ENCODE measurements at places on chromosomes 2 and 18.

GRCh38 chr2:241981076-241981700 is 111.7 kb downstream of the RTP5 start:
- DNase-seq = no peak

- no peak for DNase-seq
Observed at GRCh38 chr2:240465268-240465764, 29.9 kb downstream of the GPC1 start.

GRCh38 chr2:75428060-75428459 is 132.7 kb downstream of the EVA1A start:
- DNase-seq = no peak

- DNase-seq = peak; percentile 38
Observed at GRCh38 chr2:196586511-196586991, 53.0 kb upstream of the CCDC150 start.

DNA sequence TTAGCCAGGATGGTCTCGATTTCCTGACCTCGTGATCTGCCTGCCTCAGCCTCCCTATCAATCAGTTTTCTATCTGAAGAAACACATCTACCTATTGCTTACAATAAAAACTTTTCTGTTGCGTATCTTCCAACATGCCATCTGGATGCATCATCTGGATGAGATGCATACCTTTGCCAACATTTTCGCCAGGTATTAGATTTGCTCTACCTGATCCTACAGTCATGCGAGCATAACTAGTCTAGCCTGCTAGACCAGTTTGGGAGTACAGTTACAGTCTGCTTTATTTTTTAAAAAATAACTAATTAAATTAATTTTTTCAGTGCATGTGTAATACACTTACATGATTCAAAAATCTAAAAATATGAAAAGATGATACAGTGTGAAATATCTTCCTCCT is 334.0 kb upstream of the MEX3C start:
- DNase-seq = no peak

GRCh38 chr2:196520605-196521004 is 118.9 kb upstream of the CCDC150 start:
- no peak for DNase-seq

GRCh38 chr2:188659656-188660406 is 314.3 kb upstream of the COL3A1 start:
- DNase-seq = no peak

GRCh38 chr2:132497591-132497990 is 81.0 kb downstream of the GPR39 start:
- no peak for DNase-seq

DNA sequence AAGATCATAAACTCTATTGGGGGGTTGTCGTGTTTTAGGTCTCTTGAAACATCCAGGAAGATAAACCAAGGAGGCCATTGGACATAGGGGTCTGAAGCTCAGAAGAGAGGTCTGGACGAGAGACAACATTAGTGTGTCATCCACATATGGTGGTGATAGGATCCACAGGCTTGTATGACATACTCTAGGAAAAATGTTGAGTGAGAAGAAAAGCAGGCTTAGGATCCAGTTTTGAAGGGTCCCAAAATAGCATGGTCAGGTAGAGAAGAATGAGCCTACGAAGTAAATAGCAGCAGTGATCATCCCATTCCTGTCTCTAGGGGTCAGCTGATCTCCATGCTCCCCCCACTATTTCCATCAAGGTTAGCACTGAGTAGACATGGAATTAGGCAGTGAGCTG is 166.8 kb downstream of the ANKRD30B start:
- no peak for DNase-seq

- peak; percentile 74 for DNase-seq
Observed at GRCh38 chr18:72866901-72867745, 664 bp downstream of the NETO1 start.

DNA sequence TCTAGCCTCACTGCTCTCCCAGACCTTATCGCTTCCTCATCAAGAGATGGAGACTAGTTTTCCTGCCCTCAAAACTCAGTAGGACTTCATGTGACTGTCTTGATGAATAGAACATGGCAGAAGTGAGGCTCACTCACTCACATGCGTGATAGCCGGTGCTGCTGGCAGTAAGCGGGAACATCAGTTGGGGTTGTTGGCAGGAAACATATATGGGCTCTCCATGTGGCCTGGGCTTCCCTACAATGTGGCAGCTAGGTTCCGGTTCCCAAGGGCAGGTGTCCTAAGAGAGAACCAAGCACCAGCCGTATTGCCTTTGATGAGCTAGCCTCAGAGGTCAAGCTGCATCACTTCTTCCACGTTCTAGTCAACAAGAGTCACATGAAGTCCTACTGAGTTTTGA is 15.2 kb upstream of the FAHD2A start:
- DNase-seq = no peak

DNA sequence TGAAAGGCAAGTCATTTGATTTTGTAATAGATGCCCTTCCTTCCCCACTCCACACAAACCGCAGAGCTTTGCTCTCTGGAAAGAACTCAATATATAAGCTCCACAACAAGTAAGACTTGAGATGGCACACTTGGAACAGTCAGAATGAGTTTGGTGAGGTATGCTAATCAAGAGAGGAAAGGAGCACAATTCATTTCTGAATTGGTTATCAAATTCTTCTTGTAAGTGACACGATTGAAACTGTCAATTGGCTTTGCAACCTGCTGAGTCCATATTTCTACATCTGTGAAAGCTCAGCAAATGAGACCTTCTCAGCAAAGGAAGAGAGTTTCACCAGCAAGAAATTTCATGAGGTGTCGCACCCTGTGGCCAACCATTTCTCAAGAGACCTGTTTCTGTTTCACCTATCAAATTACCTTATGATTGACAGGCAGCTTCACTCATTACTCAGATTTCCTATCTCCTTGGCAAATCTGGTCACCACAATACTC is 19.1 kb downstream of the CTLA4 start:
- no peak for DNase-seq

GRCh38 chr2:111945444-111946293 is 47.3 kb downstream of the MERTK start:
- DNase-seq = no peak

DNA sequence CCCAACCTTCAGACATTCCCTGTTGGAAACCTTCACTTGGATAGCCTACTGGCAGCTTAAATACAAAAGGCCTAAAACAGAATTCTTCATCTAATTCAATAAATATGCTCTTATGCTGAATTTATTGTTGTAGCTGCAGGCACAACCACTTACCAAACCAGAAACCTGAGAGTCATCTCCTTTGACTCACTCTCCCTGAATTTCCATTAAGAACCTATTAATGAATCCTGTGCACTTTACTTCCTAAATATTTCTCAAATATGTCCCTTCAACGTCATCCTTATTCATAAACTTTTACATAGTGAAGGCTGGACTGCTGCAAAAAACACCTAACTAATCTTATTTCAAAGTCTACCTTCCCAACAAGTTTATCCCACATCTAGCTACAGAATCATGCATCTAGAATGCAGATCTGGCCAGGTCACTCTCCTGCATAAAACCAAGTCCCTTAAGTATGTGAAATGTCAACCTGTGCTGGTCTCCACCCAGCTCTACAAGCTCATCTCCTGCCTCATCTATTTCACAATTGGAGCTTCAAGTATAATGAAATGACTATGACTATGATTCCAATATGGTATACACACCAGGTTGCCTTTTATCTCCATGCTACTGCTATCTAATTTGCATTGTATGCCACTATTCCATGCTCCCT is 354.2 kb downstream of the ZEB2 start:
- no peak for DNase-seq

DNA sequence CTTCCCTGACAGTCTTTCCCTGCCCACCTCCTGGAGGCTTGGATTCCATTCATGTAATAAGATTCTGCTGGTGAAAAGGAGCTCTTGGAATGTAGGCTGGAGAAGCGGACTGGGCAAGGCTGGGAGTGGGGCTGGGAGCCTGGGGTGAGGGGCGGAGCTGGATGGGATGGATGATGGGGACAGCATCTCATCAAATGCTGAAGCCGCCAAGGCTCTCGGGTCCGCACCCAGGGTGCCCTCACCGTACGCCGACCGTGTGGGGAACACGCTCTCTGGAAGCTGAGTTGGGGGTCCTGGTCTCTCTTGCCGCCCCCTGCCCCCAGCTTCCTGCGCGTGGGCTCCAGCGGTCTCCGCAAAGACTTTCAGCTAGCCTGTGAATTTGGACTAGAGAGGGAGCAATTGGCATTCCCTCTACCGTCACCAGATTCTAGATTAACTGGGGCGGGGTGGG is 9.1 kb downstream of the RAX start:
- peak; percentile 86 for DNase-seq

GRCh38 chr2:15460112-15460620 is 101.0 kb downstream of the NBAS start:
- DNase-seq = no peak

DNA sequence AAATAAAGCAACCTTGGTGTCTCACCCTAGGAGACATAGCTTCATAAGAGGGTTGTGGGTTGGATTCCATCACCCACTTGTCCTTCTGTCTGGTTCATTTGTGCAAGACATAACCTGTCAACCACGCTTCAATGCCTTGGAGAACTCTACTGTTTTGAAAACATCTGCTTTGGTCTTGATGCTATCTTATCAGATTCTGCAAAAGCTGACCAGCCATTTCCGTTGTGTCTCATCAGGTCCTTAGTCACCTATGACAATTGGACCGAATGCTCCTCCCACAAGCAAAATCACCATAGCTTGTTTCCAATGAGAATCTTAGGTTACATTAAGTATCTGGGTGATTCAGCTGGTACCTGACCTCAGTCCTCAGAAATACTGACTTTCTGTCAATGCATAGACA is 35.4 kb downstream of the STAT4 start:
- no peak for DNase-seq

GRCh38 chr18:2537296-2537695 is 34.0 kb downstream of the METTL4 start:
- no peak for DNase-seq

DNA sequence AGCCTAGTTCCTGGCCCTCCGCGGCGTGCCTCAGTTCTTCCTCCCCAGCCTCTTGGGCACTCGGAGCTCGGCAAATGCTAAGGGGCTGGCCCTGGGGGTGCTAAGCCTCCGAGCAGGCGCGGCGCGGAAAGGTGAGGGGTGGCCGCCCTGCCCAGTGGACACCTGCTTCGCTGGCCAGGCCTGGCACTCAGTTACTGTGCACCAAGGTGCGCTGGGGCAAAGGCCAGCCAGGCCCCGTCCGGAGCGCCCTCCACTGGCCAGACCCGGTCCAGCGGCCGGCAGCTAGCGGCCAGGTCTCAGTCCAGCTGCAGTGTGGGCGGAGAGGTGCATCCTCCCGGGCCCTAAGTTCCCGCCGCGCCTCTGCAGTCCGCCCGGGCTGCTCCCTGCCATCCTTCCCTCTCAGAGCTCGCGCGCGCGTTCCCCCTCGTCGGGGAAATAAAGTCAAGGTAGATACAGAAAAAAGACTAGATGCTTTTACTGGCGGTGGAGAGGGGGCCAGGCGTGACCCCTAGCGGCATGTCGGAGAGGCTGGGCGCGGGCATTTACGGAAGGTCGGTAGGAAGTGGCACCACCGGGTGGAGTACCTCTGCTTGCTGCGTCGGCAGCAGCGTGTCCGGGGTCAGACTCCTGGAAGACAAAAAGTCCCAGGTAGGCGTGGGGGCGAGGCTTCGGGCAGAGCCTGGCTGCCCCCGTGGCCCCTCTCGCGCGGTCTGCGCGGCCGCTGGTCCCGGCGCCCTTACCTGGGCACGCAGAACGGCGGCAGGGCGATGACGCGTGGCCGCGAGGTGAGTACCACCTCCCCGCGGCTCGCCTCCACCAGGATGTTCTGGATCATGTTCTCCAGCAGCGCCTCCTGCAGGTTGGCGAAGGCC is 9.4 kb upstream of the CRYBA2 start:
- peak; percentile 73 for DNase-seq

DNA sequence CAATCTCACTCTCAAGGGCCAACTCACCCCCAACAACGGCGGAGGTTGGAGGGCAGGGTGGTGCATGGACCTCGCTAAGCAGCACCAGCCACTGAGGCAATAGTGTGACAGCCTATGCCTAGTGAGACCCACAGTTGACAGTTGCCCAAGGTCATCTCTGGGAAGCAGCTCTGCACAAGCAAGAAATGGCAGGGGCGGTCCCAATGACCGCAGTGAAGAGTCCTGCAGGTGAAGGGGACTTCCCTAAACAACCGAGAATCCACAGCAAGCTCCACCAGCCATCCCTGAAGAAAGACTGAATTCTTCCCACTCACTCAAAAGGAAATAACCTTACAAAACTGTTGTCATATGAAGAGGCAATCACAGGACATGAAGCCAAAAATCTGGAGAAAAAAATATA is 313.4 kb upstream of the ID2 start:
- DNase-seq = no peak
